ENCODE measurements at places on chromosomes 16 and 17.
A peak's percentile ranks its signal among the peaks of the same experiment; 100 is the strongest.

- no peak for DNase-seq
Observed at GRCh38 chr17:74457820-74458166, 8.6 kb upstream of the CD300A start.

DNA sequence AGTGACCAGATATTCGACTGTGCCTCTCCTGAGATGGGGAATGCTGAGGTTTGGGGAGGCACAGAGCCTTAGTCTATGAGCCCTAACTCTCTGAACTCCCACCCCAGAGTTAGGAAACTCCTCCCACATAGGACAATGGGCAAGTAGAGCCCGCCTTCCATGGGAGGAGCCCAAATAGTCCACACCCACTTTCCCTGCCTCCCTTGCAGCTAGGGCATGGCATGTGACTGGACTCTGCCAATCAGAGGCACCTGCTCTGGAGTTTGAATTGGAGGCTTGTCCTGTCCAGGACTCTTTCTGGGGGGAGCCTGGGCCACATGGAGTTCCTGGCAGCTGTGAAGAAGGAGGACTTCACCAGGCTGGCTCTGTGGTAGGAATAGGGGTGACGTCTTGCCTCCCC is 48.4 kb downstream of the SOCS1 start:
- no peak for DNase-seq

- no peak for DNase-seq
Observed at GRCh38 chr17:39752241-39752881, 14.6 kb downstream of the GRB7 start.

DNA sequence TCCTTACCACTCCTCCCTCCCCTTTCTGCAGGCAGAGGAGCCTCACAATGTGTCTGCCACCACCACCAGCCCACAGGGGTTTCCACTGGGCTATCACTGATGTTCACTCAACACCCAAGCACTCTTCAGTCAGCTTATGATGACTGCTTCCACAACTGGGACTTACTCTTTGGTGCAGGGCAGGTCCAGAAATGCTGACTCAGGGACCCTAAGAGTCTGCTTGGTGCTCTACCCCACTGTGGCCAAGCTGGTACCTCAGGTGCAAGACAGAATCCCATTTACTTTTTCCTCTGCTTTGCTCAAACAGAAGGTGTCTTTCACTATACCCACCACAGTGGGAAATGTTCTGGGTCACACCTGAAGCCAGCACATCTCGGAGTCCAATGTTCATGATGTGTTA is 40.1 kb downstream of the ZNF267 start:
- no peak for DNase-seq

GRCh38 chr17:54781389-54781788 is 119.3 kb upstream of the TOM1L1 start:
- DNase-seq: no peak

DNA sequence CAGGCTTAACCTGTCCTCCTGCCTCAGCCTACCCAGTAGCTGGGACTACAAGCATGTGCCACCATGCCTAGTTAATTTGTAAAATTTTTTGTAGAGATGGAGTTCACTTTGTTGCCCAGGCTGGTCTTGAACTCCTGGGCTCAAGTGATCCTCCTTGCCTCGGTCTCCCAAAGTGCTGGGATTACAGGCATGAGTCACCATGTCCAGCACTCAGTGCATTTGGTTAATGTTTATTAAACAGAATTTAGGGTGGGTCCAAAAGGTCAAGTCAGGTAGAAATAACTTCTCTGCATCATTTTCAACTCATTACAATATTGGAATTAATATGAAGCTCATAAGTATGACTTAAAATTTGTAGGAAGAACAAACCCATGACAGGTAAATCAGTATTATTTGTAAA is 55.7 kb downstream of the RHOT1 start:
- DNase-seq: no peak

GRCh38 chr16:89094252-89094879 is 714 bp downstream of the ACSF3 start:
- no peak for DNase-seq

- no peak for DNase-seq
Observed at GRCh38 chr17:9258115-9259015, 237.1 kb downstream of the NTN1 start.

DNA sequence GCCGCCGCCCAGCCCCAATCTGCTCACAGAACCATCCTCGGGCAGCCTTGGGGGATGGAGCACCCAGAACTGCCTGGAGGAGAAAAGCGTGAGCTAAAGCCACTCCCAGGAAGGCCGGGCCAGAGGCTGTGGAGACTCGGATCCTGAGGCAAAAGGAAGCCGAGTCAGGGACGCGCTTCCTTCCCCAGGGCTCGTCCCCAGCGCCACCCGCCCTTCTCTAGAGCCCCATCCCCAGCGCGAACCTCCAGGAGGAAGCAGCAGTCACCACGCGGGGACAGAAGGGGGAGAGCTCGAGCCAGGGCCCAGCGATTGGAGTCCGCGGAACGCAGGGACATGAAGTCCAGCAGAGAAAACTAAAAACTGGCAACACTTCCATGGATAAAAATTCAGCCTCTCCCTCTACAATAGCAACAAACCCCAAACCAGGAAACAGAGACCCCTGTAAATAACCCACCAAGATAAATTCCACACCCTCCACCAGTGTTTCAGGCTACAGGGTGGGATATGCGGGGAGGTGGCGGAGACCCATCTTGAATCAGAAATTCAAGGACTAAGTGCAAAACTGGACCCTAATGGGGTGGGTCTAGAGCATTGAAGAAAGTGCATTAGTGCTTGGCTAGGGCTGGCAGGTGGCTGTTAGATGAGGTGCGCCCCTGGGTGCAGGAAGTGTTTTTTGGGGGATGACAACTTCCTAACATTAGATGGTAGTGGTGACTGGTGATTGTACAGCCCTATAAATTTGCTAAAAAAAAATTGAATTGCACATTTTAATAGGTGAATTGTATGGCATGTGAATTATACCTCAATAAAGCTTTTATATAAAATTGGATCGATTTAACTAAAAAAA is 116.1 kb upstream of the METRNL start:
- no peak for DNase-seq

GRCh38 chr17:37361543-37361942 is 14.2 kb upstream of the C17orf78 start:
- DNase-seq: peak; percentile 42

DNA sequence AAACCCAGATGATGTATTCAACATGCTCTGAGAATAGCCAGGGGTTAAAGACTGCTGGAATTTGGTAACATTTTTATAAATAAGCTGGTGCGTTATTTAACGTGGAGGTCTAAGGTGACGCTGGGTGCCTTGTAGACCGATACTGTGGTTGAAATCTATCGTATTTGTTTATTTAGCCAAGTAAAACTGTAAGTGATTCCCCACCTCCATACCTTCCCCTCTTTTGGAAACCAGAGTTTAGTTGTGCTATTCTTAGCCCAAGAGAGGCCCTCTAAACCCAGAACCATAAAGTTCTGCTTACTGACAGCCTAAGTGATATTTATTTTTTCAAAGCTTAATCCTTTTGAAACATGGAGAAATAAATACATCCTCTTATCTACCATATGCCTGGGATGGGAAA is 744.5 kb downstream of the WWOX start:
- DNase-seq: no peak

DNA sequence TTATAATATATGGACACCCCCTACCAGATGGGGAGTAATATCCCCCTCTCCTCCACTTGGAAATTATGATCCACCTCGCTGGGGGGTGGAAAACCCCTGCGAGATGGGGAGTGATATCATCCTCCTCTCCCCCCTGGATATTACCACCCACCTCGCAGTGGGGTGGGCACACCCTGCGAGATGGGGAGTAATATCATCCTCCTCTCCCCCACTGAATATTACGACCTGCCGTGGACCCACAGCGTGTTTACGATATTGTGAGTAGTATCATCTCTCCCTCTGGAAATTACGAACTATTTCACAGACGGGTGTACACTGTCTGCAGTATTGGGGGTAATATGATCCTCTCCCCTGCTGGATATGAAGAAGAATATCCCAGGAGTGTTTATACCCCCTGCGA is 228.3 kb upstream of the WSCD1 start:
- no peak for DNase-seq
